ENCODE measurements at places on chromosomes 5 and 9. TPM values are rescaled to one million over a fixed set of nuclear protein-coding genes. Genes with fewer than 3 reads are reported as not detected.

SLCO6A1 gene
- not detected for total RNA-seq

GLT6D1 gene
- total RNA-seq = not detected

ARID3C gene
- total RNA-seq = 0.14 TPM

LECT2 gene
- total RNA-seq = not detected

ELOVL7 gene
- total RNA-seq = not detected

SOWAHA gene
- total RNA-seq = not detected

ORM1 gene
- total RNA-seq = not detected

GLRA1 gene
- total RNA-seq = not detected

LRRC19 gene
- not detected for total RNA-seq

IL33 gene
- total RNA-seq = not detected

IFNB1 gene
- not detected for total RNA-seq

COL23A1 gene
- total RNA-seq = not detected

RNF183 gene
- not detected for total RNA-seq

BSPRY gene
- not detected for total RNA-seq

PCDHA4 gene
- total RNA-seq = not detected

PCDHGB1 gene
- total RNA-seq = 2.5 TPM

CENPK gene
- total RNA-seq = 18.9 TPM

MED7 gene
- 10.0 TPM for total RNA-seq

SLC6A19 gene
- not detected for total RNA-seq

ADAMTS13 gene
- total RNA-seq = 0.58 TPM

AP3S1 gene
- total RNA-seq = 109 TPM

CNTRL gene
- total RNA-seq = 9.0 TPM

CDC23 gene
- 29.3 TPM for total RNA-seq

SERF1B gene
- total RNA-seq = 11.4 TPM

PCDHGB3 gene
- 4.2 TPM for total RNA-seq

DDX4 gene
- not detected for total RNA-seq

Measured in HFFc6 (cell line).